ENCODE measurements at places on chromosomes 7 and 10.

- no peaks in the 10 kb centered on the region for H3K36me3 ChIP-seq
- H3K27me3 ChIP-seq = no peaks in the 10 kb centered on the region
- H3K27ac ChIP-seq = no peak overlapping the region
- H3K4me1 ChIP-seq = no peaks in the 10 kb centered on the region
Measured at GRCh38 chr7:98049034-98049433, 57.6 kb upstream of the LMTK2 start.

DNA sequence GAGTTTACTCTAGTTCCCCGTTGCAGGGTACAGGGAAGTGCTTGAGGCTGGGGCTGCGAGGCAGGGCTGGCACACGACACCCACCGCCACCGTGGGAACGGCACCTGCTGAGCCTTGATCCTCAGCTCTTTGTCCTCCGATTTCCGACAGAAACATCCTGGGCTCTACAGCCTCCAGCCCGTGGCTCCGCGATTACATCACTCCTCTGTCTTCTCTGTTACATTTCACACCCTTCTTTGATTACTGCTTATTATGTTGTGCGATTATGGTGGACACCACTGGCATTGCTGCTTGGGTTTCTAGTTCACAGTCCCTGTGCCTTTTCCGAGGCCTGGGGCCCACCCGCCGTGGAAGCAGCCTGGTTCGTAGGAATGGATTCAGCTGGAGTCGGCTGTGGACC is 26.9 kb downstream of the FKBP6 start:
- no peak for DNase-seq
- no peaks in the 10 kb centered on the region for H3K4me1 ChIP-seq
- H3K4me3 ChIP-seq = no peak overlapping the region
- H3K36me3 ChIP-seq = no peaks in the 10 kb centered on the region
- H3K27me3 ChIP-seq = no peaks in the 10 kb centered on the region
- no peak overlapping the region for H3K27ac ChIP-seq

GRCh38 chr10:69102440-69102839 is 14.5 kb downstream of the SRGN start:
- DNase-seq = no peak
- H3K27ac ChIP-seq = no peak overlapping the region
- no peaks in the 10 kb centered on the region for H3K36me3 ChIP-seq
- H3K27me3 ChIP-seq = no peaks in the 10 kb centered on the region

DNA sequence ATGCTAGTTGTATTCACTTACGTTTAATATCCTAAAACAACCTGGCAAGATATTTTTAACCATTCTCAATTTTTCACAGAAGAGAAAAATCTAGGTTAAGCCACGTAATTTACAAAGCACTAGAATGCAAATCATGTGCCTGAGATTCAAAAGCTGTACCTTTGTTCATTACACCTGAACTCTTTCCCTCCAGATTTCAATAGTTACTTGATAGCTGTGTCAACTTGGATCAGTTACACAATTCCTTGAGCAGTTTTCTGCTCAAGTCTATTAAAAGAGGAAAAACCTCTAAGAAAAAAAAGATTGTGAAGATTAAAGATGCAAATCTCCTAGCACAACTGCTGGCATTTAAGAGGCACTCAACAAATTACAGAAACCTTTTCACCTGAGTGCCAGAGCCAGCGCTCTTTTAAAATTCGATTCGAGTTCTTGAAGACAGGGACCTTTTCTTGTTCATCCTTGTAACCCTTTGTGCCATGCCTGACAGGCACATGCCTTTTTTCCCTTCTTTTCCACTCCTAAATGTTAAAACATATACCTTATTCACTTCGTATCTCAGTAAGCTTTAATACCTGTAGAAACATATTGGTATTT is 886 bp downstream of the NSUN6 start:
- H3K36me3 ChIP-seq = no peaks in the 10 kb centered on the region
- no peaks in the 10 kb centered on the region for H3K27me3 ChIP-seq
- peak overlapping the region; percentile 69 for H3K4me3 ChIP-seq
- no peak overlapping the region for H3K27ac ChIP-seq
- no peak for DNase-seq

DNA sequence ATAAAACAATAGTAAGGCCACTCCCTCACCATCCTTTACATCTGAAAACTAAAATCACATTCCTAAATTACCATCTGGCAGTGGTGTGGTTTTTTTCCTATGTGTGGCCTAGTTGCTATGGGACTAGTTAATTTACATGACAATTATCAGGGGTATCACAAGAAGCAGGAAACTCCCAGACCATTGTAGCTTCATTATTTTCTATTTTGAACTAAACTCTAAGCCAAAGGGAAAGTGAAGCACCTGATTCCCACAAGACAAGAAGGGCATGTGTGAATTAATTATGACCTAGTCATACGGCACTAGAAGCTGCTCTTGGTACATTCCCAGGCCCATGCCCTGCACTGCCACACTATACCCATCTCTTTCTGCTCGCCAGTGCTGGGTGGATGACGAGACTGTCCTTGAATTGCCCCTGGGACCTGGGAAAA is 103.4 kb downstream of the ATXN7L1 start:
- no peak overlapping the region for H3K4me3 ChIP-seq
- H3K4me1 ChIP-seq = no peaks in the 10 kb centered on the region
- DNase-seq = no peak

- H3K4me3 ChIP-seq = no peak overlapping the region
- no peak overlapping the region for H3K27ac ChIP-seq
- no peak for DNase-seq
- H3K27me3 ChIP-seq = no peaks in the 10 kb centered on the region
- H3K4me1 ChIP-seq = no peaks in the 10 kb centered on the region
Measured at GRCh38 chr10:99656199-99657064, 2.9 kb upstream of the ENTPD7 start.

GRCh38 chr10:96288151-96288621 is 16.0 kb upstream of the DNTT start:
- H3K27me3 ChIP-seq = no peaks in the 10 kb centered on the region
- H3K4me3 ChIP-seq = no peak overlapping the region
- H3K4me1 ChIP-seq = peaks cover 15% of the 10 kb centered on the region
- H3K27ac ChIP-seq = peak overlapping the region; percentile 74
- DNase-seq = no peak

- H3K36me3 ChIP-seq = no peaks in the 10 kb centered on the region
- no peak overlapping the region for H3K4me3 ChIP-seq
- H3K4me1 ChIP-seq = no peaks in the 10 kb centered on the region
- H3K27ac ChIP-seq = no peak overlapping the region
- no peak for DNase-seq
Measured at GRCh38 chr7:112833082-112833481, 42.9 kb upstream of the TMEM168 start.

DNA sequence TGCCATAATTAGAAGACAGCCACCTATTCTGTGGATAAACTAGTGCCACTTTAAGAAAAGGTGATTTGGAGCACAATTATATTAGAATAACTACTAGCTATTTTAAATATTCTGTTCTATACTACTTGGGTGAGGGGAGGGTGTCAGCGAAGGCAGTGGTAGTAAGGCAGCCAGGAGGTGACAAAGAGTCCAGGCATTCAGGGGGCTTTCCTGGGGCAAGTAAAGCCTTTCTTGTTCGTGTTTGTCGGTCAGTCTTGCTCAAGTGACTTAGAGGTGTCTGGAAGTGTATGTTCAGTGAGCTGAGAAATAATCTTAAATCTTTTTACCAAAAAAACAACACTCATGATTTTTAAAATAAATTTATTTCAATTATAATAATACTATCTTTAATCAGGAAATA is 34.4 kb downstream of the ADD3 start:
- H3K27me3 ChIP-seq = no peaks in the 10 kb centered on the region
- DNase-seq = no peak
- no peak overlapping the region for H3K27ac ChIP-seq
- no peaks in the 10 kb centered on the region for H3K36me3 ChIP-seq
- no peaks in the 10 kb centered on the region for H3K4me1 ChIP-seq

DNA sequence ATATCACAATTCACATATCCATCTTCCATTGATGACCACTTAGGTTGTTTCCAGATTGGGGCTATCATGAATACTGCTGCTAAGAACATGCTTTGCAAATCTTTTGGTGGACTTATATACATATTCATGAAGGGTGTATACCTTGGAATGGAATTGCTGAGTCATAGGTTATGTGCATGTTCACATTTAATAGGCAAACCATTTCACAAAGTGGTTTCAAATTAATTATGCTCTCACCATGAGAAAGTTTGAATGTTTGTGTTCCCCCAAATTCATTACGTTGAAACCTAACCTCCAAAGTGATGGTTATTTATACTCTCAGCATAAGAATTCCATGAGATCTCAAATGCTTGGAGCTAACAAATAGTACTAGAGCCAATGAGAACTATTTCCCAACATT is 86.4 kb downstream of the VPS41 start:
- H3K27ac ChIP-seq = no peak overlapping the region
- DNase-seq = no peak
- no peaks in the 10 kb centered on the region for H3K36me3 ChIP-seq
- H3K4me1 ChIP-seq = no peaks in the 10 kb centered on the region

DNA sequence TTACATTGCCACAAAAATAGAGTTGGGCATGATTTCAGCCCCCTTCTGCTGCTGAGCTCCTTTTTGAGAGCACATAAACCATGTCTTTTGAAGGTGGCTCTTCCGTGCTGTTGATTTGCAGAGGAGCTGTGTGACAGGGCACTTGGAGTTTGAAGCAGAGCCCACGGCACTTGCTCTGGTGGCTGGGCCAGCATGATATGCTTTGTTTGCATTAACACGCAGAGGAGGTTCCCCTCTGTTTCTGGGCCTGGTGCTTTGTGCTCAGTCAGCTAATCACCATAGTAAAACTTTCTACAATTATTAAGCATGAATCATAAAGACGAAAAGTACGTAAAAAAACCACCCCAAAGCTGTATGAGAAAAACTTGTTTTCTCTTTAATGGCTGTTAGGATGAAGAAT is 40.1 kb downstream of the RBM33 start:
- peaks cover 8% of the 10 kb centered on the region for H3K36me3 ChIP-seq
- no peaks in the 10 kb centered on the region for H3K4me1 ChIP-seq
- DNase-seq = no peak
- no peak overlapping the region for H3K27ac ChIP-seq
- H3K4me3 ChIP-seq = no peak overlapping the region
- no peaks in the 10 kb centered on the region for H3K27me3 ChIP-seq

- DNase-seq = peak; percentile 81
- H3K27ac ChIP-seq = peak overlapping the region; percentile 96
- no peaks in the 10 kb centered on the region for H3K36me3 ChIP-seq
- H3K4me1 ChIP-seq = no peaks in the 10 kb centered on the region
- no peaks in the 10 kb centered on the region for H3K27me3 ChIP-seq
Measured at GRCh38 chr10:31929261-31930022, 811 bp upstream of the ARHGAP12 start.

DNA sequence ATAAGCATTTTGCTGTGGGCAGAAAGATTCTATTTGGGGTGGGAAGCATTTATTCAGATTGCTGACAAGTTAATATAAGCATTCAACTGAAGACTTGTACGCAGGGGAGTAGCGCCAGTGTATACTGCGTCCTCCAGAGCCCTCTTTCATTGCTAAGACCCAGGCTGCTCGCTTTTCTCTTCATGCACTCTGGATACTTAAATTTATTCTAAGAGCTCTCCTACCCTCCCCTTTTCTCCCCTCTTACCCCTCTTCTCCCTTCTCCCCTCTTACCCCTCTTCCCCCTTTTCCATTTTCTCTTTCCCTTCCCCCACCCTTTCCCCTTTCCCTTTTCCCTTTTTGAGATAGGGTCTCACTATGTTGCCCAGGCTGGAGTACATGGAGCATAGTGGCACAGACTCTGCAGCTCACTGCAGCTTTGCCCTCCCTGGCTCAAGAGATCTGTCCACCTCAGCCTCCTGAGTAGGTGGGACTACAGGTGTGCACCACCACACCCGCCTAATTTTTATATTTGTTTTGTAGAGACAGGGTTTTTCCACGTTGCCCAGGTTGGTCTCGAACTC is 125.8 kb downstream of the CDK14 start:
- no peak overlapping the region for H3K27ac ChIP-seq
- H3K36me3 ChIP-seq = no peaks in the 10 kb centered on the region

DNA sequence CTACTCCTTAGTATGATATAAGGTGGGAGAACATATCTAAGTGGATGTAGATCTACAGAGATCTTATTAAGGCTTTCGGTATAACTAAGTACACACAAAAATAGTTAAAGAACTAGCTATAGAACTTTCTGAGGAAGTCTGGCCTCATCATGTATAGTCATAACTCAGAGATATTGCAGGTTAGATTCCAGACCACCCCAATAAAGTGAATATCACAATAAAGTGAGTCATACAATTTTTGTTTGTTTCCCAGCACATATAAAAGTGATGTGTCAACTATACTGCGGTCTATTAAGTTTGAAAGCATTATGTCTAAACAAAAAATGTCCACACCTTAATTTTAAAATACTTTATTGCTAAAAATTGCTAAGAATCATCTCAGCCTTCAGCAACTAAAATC is 24.7 kb upstream of the SEMA3A start:
- H3K4me1 ChIP-seq = no peaks in the 10 kb centered on the region
- DNase-seq = no peak
- no peaks in the 10 kb centered on the region for H3K27me3 ChIP-seq

DNA sequence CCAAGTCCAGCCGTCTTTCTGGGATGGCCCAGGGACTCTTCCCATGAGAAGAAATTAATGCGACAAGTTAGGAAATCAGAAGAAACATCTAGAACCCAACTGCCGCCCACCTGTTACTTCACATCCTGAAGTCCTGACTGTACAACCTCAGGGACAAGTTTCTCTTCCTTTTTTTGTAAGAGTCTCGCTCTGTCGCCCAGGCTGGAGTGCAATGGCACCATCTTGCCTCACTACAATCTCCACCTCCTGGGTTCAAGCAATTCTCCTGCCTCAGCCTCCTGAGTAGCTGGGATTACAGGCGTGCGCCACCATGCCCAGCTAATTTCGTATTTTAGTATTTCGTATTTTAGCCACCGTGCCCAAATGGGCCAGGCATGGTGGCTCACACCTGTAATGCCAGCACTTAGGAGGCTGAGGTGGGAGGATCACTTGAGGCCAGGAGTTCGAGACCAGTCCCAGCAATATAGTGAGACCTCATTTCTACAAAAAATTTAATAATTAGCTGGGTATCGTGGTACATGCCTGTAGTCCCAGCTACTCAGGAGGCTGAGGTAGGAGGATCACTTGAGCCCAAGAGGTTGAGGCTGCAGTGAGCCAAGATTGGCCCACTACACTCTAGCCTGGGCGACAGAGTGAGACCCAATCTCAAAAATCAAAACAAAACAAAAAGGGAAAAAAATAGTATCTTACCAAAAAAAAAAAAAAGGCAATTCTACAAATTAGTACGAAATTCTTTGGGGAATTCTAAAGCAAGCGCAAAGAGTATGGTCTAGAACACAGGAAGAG is 20.8 kb downstream of the LAT2 start:
- no peaks in the 10 kb centered on the region for H3K4me1 ChIP-seq
- no peak overlapping the region for H3K4me3 ChIP-seq
- no peak overlapping the region for H3K27ac ChIP-seq
- DNase-seq = no peak
- H3K27me3 ChIP-seq = no peaks in the 10 kb centered on the region

- H3K27ac ChIP-seq = no peak overlapping the region
- no peaks in the 10 kb centered on the region for H3K36me3 ChIP-seq
- H3K27me3 ChIP-seq = no peaks in the 10 kb centered on the region
- no peak for DNase-seq
- no peak overlapping the region for H3K4me3 ChIP-seq
Measured at GRCh38 chr7:116305485-116306408, 95.4 kb downstream of the TES start.

- H3K27me3 ChIP-seq = no peaks in the 10 kb centered on the region
- DNase-seq = no peak
- H3K27ac ChIP-seq = peak overlapping the region; percentile 67
- H3K4me3 ChIP-seq = no peak overlapping the region
Measured at GRCh38 chr7:26157520-26158105, 5.6 kb downstream of the NFE2L3 start.

GRCh38 chr7:115056019-115056418 is 134.1 kb downstream of the MDFIC start:
- no peak for DNase-seq
- no peak overlapping the region for H3K27ac ChIP-seq
- no peaks in the 10 kb centered on the region for H3K27me3 ChIP-seq

Measured in colonic mucosa (tissue), 4 donors.